ENCODE measurements at places on chromosomes 12 and 14.

GRCh38 chr12:91863702-91864101 lies 281.9 kb downstream of the BTG1 start:
- DNase-seq, result no peak

DNA sequence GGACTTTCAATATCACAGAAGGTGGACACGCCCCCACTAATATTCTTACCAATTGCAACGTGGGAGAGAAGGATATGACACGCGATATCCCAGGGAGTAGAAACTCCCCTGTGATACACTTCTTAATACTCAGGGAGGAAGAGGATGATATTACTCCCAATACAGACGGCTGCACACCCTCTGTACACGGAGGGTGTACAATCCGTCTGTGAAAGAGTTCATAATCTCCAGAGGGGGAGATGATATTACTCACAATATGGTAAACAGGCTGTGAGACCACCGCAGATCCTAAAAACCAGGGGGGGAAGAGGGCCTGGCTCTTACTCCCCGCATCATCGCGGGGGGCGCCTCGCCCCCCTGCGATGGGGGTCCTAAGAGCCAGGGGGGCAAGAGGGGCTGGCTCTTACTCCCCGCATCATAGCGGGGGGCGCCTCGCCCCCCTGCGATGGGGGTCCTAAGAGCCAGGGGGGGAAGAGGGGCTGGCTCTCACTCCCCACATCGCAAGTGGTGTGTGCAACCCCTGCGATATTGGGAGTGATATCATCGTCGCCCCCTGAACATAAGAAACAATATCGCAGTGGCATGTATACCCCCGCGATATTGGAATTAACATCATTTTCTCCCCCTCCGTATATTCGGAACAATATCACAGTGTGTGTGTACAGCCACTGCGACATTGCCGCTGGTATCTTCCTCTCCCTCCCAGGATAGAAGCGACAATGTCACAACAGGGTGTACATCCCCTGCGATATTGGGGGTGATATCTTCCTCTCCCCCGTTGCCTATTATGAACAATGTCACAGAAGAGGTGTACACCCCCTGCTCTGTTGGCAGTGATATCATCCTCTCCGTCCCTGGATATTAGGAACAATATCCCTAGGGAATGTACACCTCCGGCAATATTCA lies 8.9 kb upstream of the CLEC6A start:
- DNase-seq, result no peak

GRCh38 chr12:125873016-125873415 lies 807.8 kb downstream of the AACS start:
- no peak for DNase-seq

DNA sequence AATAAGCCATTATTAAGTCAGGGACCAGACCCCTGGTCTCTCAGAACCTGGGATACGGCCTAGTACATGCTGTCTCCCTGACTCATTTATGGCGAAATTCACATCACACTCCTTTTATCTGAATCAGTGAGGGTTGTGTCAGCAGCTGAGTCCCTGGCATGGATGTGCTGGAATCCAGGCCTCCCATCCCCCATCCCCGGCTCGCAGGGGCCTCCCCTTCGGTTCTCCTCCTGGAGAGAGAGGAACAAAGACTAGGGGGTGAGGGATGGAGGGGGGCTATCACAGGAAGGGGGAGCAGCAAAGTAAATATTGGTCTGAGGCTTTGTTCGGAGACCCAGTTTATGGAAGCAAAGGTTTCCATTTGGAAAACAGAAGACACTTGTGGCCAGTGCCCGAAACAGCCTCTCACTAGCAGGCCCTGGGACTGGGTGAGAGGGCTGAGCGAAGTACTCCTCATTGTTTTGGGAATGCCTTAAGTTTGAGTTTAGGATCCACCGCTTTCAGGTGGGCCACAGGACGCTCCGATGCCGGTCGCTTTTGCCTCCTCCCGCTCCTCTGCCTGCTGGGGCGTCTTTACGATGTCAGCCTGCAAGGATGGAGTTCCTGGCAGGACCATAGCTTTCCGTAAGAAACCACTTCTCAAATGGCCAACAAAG lies 145.0 kb downstream of the PRKCH start:
- DNase-seq, result peak; percentile 34

- DNase-seq, result no peak
Observed at GRCh38 chr14:51684760-51685159, 33.0 kb downstream of the FRMD6 start.

GRCh38 chr12:96108321-96108720 lies 72.9 kb upstream of the LTA4H start:
- no peak for DNase-seq

DNA sequence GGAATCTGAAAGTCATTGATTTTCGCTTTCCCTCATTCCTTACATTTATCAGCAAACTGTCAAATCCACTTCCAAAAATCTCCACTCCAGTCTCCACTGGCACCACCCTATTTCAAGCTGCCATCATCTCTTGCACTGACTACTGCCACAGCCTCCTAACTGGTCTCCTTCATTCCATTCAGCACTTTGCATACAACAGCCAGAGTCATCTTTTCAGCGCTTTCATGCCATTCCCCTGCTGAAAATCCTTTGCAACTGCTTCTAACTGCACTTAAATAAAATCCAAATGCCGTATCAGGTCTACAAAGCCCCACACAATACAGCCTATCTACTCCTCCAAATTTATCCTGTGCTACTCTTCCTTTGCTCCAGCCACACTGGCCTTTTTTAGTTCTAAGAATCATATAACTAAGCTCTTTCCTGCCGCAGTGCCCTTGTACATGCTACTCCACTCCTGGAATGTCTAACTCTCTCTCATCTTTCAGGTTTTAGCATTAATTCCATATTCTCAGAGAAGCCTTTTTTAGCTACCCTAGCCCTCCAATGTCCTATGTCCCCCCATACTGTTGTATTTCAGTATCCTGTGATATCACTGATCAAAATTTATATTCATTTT lies 21.6 kb downstream of the FERMT2 start:
- DNase-seq, result no peak

- DNase-seq, result no peak
Observed at GRCh38 chr12:2555487-2556082, 239.2 kb upstream of the FKBP4 start.

- no peak for DNase-seq
Observed at GRCh38 chr12:96073346-96074330, 38.3 kb upstream of the LTA4H start.

GRCh38 chr12:100661300-100661951 lies 87.9 kb downstream of the GAS2L3 start:
- DNase-seq, result no peak

GRCh38 chr14:53890611-53891101 lies 66.0 kb downstream of the BMP4 start:
- DNase-seq, result no peak

GRCh38 chr12:68428211-68428610 lies 96.0 kb upstream of the MDM1 start:
- DNase-seq, result no peak

- DNase-seq, result no peak
Observed at GRCh38 chr12:6548556-6548955, 7.3 kb downstream of the IFFO1 start.

DNA sequence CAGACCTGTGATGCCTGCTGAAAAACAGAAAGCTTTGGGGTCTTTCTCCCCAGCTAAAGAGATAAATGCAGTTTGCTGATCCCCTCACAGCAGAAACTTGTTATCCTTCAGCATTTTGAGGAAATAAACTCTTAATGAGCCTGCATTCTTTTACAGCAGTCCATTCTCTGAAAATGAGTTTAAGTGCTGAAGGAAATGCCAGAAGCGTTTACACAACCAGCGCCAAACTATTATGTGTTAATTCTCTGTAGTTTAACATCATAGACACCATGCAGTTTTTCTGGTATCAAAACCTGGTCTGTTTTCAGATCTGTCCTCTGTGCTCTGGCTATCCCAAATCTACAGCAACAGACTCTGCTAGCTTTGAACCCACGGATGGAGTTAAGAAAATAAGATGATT lies 291.3 kb downstream of the NPAS3 start:
- DNase-seq, result no peak

GRCh38 chr12:26188641-26189040 lies 6.7 kb upstream of the SSPN start:
- no peak for DNase-seq

DNA sequence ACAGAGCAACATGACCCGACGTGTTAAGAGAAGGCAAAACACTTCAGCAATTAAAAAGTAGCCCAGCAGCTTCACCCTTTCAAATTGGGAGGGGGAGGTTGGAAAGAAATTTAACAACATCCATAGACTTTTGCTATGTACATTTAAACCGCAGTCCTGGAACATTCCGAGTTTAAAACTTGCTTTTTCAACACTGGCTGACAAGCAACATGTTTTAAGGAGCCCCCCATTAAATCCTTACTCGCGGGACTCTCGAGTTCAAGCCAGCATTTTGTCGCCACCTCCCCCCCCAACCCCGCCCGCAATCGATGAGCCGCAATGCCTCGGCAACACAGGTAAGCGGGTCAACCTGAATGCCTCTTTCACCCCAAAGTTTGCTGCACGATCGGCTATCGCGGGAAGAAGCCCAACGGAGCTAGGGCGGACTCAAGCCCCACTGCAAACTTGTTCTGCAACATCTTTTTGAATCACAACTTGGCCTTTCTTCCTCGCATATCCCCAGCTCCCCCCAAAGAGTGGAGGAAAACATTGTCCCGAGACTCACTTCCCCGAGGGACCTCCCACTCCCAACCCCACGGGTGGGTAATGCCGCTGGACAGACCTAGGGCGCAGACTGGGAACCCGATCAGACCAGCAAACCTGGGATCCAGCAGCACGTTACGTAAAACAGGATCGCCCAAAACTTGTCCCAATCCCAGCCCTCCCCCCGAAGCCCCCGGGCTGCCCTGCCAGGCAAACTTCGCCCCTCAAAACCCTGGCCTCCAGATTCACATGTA lies 777 bp downstream of the ZFP36L1 start:
- no peak for DNase-seq

DNA sequence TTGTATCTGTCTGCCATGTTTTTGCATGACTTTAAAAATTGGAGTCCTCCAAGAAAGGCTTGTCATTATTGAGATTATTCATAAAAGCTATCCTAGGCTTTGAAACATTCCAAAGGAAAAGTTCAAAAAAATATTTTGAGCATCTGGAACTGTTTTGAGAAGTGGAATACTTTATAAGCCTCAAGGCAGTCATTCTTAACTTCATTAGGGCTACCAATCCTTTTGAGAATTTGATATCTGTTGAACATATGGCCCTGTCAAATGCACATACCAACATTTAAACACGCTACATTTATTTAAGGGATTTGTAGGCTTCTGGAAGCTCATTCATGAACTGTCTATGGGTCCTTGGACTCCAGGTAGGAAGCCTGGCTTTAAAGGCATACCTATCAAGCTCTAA lies 77.0 kb downstream of the TMEM117 start:
- DNase-seq, result no peak

GRCh38 chr14:93042968-93043940 lies 72.5 kb downstream of the ITPK1 start:
- DNase-seq, result peak; percentile 67

DNA sequence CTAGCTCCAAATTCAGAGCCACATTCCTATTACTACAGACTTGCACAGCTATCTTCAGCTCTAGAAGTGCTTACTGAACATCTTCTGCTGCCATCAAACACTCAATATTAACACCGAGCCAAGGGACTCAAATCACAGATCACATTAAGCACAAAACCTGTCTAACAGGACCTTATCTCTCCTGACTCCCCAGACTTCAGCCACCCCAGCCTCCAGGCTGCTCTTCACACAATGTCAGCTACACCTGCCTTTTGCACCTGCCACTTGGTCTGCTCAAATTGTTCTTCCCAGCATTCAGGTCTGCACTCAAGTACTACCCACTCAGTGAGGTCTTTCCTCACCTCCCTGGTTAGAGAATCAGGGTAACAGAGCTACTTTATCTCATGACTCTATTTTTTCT lies 57.1 kb downstream of the GALC start:
- no peak for DNase-seq

GRCh38 chr14:97280526-97280925 lies 483.3 kb downstream of the VRK1 start:
- no peak for DNase-seq

DNA sequence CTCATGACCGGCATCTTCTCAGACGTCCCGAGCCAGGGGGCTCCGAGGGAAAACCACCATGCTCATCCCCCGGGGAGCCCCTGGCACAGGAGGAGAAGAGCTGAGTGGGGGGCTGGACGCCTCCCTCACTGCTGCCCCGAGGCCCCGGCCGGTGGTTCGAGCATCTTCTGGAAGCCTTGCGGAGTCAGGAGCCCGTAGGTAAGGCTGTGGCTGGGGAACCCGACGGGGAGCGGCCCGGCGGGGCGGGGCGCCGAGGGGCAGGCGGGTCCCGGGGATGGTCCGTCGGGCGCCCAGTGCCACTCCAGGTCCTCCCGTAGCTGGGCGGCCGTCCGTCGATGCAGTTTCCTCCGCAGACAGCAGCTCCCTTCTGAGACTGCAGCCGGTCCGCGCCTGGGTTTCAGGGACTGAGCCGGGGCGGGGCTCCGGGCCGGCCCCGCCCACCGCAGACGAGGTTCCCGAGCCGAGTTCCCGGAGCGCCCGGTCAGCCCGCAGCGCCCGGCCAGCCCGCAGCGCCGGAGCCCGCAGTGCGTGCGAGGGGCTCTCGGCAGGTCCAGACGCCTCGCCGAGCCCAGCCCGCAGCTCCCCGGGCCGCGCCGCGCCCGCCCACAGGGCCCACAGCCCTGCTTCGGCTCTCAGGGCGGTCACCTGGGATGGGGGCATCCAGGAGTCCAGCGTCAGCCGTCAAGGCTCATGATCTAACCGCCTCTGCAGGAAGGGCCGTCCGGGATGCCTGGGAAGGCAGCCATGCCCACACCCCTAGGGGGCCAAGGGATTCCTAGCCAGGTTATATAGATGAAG lies at the start of gene PGF:
PGF (minus strand) TSS at position 369 of the 798 bp plus-strand sequence; CDS start at position 14, 355 bp downstream.
- DNase-seq, result no peak

DNA sequence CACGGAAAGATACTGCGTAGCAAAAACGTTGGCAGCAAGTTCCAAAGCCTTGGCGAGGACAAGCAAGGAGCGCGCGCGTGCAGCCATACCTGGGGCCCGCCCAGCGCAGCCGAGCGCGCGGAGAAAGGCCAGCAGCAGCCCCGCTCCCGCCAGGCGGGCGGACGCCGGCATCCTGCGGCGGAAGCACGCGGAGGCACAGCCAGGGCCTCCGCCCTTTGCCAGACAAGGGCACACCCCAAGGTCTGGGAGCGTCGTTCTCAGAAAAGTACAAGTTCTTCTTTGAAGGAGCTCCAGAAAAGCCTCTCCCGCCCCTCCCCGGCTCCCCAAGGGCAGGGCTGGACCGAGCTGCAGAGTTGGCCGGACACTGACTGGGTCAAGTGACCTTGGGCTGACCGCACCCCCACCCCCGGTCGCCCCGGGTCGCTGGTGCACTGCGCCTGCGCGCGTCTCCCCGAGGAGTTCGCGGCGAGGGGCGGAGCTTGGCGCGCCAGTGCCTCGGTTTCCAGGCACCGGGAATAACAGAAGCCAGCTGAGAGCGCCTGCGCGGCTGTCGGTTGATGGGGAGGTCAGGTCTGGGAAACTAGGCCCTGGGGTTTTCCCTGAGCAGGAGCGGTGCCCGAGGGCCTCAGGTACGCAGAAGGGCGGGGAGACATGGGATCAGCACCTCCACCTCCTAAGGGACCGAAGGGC lies at the start of gene ZC2HC1C:
ZC2HC1C (plus strand) TSS at position 521 of the 690 bp plus-strand sequence. CDS start 933 bp downstream, outside the sequence.
- DNase-seq, result peak; percentile 75

- DNase-seq, result no peak
Observed at GRCh38 chr14:50417853-50418252, 21.2 kb upstream of the CDKL1 start.

GRCh38 chr12:87930627-87931026 lies 98.6 kb downstream of the C12orf50 start:
- no peak for DNase-seq

- no peak for DNase-seq
Observed at GRCh38 chr14:63474111-63474510, 69.1 kb downstream of the PPP2R5E start.

Measured in thoracic aorta (tissue), 2 donors.